Stimulated activated CD4-positive, alpha-beta T cell treated with anti-CD3 and anti-CD28 coated beads, Interleukin-12 subunit alpha, Interleukin-12 subunit beta, amount 100 ng/mL, for 4 hours (primary cell): ENCODE measurements at places on chromosomes 3 and 15.

DNA sequence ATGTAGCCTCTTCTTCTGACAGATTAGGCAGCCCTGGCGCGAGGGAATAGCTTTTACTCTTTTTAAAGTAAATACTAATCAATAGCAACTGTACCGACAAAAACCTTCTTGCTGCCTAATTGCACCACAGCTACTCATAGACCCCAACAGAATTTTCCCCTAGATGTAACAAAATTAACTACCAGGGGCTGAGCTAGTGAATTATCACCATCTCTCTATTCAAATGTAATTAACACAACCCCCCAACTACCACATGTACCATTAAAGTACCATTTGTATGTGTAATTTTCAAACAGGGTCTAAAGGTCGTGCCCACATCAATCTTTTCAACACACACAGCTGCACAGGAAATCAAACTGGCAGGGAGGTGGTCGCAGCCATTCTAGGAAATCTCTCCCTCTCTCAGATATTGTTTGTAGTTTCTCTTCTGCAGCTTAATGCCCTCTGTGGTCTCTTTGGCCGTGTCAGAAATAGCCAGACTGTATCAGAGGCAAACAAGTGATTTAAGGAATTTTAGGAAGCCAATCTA, 322.9 kb downstream of the RORA start:
- no peak for DNase-seq

DNA sequence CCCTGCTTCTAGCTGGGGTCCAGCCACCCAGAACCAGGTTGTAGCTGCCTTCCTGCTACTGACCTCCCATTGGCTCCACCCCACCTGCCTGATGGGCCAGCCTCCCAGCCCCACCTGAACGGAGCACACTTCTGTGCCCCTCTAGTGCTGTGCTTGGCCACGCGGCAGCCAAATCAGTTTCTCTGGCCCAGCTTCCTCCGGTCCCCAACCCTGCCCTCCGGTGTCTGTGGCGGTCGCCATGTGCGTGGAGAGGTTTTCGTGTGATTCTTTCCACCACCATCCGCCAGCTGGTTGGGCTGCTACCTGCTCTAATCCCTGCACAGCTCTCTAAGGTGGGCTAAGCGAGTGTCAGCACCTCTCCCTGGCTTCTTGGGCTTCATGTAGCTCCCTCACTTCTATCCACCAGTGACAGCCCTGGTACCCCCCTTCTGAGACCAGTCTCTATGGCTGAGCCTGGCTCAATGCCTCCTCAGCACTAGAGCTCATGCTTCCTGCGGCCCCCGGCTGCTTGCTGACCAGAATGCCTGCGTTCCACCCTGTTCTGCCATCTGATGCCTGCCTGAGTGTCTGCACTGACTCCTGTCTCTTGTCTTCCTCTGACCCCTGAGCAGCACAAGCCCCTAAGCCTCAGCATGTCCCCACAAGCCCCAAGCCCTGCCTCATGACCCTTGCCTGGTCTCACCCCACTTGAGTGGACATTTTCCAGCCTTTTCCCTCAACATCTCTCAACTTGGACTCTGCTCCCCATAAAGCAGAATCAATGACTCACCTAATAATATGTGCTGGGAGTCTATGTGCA, 23.2 kb upstream of the MAGEF1 start:
- DNase-seq, result no peak

- no peak for DNase-seq
Measured at GRCh38 chr15:63360170-63360569, 21.5 kb downstream of the CA12 start.

DNA sequence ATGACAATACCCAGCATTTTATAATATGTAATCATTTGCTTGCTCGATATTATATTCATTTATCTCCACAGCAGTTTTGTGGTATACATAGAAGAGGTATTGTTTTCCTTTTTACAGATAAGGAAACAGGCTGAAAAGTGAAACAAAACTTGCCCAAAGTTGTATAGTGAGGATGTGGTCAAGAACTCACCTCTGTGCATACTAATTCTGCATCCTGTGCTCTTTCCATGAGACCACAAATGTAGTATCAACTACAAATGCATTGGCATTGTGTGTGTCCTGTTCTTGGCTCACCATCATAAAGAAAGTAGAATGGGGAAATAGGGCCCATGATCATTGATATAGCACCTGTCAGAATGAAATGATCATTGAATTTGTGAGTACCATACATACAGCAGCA, 167.3 kb downstream of the NECTIN3 start:
- no peak for DNase-seq

GRCh38 chr3:143380449-143380848, 260.9 kb downstream of the CHST2 start:
- DNase-seq, result no peak

DNA sequence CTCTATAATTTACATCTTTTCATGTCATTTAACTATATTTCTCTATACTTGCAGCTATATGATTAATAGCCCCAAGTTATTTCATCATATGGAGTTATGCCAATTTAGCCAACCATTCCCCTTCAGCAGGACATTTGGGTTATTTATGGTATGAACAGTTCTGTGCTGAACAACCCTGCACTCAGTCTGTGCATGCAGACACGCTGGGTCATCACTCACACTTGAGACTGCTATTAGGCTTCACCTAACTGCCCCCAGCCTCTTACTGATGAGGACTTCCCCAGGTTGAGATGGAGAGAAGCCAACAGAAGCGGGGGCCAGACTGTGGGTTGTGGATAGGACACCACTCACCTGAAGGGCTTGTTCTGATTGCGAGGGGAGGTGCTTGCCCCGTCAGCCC, 7.3 kb downstream of the TADA3 start:
- DNase-seq, result no peak

- no peak for DNase-seq
Measured at GRCh38 chr15:74428970-74429780, 4.6 kb downstream of the SEMA7A start.
